ENCODE measurements at places on chromosomes 6 and 20.

DNA sequence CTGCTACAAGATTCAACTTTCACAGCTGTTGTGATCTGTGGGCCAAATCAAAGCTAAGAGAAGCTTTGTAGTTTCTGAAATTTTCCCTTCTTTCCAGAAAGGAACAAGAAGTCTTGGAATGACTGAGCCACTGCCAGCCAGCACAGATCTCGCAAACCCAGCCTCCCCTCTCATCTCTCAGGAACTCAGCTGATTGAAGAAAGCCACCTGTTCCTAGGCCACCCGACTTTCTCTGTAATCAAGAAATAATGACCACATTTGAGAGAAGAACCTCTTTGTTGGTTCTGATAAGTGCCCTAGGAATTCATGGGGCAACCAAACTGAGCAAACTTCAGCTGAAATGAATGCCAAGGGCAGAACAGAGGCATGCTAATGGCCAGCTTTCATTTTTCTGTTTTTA, 61.7 kb downstream of the HDGFL1 start:
- DNase-seq = no peak

GRCh38 chr6:140319209-140319608, 944.8 kb upstream of the CITED2 start:
- no peak for DNase-seq

DNA sequence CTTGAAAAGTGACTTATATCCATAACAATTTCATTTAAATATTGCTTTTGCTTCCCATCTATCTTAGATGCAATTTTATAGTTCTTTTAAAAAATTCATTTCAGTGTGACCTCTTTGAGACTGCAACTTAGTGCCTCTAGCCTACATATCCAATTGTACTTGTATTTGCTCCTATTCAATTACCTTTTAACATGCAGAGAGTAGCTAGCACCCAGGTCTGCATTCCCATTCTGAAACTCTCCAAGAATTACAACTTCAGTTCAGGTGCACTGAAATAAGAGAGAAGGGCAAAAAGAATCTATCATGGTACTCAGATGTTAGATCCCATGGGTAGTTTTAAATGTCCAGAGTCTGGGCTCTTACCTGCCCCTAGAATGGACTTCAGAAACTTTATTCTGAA, 765.4 kb upstream of the SLC35B3 start:
- no peak for DNase-seq

DNA sequence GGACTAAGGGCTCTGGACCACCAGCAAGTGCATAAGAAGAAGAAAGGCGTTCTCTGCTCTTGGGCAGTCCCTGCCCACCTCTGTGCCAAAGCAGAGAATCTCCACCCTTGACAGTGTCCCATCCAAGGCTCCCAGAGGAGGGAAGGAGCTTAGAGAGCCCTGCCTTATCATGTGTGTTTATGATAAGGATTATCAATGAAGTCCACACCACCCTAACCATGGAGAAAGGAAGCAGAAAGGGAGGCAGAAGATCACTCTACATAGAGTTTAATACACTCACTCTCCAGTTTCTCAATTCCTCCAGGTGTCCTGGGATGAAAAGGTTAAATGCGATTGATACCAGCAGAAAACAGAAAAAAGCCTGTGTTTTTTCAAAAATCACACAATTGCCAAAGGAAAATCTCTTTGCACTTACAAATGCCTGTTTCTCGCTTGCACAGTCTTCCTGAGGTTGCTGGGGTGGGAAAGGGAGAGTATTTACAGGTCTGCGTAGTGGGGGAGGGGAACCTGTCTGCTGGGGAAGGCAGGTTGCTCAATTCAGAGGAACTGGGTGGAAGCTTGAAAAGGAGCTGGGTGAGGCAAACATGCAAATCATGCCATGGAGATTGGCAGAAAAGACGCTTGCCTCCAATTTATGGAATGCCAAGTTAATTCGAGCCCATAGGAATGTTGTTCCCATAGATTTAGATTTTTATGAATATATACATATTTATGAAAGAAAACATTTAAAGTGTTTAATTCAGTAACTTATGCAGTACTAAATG, 104.0 kb downstream of the EYA2 start:
- no peak for DNase-seq

- no peak for DNase-seq
Observed at GRCh38 chr6:30890646-30891449, 6.5 kb downstream of the DDR1 start.

GRCh38 chr6:44010411-44011349, 116.6 kb downstream of the MRPL14 start:
- DNase-seq = no peak

DNA sequence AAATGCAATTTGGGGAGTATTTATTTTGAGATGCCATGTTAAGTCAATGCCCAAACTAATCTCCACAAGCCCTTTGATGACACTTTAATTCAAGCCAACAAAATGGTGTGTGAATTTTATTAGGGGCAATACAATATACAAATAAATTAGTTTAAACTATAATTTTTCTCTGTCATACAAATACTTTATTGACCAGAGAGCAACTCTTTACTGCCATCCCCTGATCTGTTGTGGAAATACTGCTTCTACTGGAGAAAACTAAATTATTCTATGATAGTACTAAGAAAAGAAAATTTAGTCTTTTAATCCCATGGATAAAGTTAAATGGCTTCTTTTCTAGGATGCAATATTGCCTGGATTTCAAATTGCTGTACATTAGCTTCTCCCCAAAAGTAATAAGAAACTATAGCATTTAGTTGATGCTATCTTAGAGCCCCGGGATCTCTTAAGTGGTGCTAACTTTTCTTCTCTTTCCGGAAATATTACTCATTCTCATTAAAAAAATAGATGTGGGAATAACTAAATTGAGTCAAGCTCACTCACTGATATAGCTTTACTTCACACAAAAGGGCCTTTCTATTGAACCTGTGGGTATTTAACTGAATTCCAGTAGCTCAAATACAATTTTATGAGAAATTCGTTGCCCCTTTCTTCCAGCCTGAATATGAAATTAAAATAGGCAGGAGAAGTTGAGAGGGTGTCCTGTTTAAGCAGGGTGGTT, 49.2 kb downstream of the SMPDL3A start:
- DNase-seq = no peak

DNA sequence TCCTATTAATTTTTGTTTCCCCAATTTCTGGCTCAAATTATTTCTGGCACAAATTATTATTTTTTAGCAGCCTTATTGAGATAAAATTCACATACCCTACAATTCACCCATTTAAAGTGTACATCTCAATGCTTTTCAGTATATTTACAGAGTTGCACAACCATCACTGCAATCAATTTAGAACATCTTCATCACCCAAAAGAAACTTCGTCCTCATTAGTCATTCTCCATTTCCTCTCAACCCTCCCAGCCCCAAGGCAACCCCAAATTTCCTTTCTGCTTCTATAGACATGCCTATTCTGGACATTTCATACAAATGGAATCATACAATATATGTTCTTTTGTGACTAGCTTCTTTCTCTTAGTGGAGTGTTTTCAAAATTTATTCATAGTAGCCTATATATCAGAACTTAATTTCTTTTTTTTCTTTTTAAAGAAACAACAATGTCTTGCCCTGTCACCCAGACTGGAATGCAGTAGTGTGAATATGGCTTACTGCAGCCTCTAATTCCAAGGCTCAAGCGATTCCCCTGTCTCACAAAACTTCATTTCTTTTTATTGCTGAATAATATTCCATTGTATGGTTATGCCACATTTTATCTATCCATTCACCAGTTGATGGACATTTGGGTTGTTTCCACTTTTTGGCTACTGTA, 84.5 kb downstream of the DNAH8 start:
- DNase-seq = no peak

DNA sequence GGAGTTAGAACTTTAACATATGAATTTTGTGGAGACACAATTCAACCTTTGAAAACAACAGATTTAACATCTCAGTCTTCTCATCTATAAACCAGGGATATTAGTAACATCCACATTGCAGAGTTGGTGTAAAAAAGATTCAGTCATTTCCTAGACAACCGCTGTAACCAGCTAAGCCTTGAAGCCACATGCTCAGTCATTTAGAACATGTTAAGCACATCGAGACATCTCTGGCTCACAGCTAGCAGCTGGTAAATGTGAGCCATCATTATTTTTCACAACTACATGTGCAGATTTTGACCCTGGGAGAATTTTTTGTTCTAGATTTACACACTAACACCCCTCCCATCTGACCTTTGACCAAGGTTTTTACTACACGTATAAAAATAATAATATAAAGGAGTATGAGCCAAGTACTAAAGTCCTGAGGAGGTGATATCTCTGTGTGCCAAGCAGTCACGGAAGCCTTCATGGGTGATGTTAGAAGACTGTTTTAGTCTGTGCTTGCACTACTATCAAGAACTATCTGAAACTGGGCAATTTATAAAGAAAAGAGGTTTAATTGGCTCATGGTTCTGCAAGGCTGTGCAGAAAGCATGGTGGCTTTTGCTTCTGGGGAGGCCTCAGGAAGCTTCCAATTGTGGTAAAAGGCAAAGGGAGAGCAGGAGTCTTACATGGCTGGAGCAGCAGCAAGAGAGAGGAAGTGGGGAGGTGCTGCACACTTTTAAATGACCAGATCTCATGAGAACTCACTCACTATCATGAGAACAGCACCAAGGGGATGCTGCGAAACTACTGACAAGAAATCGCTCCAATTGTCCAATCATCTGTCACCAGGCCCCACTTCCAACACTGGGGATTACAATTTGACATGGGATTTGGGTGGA, 48.7 kb upstream of the IL20RA start:
- DNase-seq = no peak

GRCh38 chr6:116229287-116229913, 24.5 kb downstream of the TSPYL4 start:
- DNase-seq = no peak

GRCh38 chr6:47275640-47276039, 34.1 kb downstream of the TNFRSF21 start:
- DNase-seq = no peak

DNA sequence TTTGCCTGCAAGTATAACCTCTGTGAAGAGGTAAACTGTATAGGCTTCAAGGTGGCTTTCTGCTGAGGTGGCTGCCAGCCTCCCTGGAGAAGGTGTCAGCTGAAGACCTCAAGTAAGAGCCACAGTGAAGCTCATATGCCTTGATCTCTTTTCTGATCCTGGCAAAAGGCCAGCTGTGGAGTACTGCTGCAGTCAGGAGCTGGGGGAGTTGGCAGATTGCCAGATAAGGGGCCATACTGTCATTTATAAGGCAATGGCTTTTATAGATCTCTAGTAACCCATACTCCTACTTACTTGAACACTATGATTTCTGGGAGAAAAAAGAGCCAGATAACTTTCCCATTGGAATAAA, 8.8 kb upstream of the CEP85L start:
- no peak for DNase-seq

DNA sequence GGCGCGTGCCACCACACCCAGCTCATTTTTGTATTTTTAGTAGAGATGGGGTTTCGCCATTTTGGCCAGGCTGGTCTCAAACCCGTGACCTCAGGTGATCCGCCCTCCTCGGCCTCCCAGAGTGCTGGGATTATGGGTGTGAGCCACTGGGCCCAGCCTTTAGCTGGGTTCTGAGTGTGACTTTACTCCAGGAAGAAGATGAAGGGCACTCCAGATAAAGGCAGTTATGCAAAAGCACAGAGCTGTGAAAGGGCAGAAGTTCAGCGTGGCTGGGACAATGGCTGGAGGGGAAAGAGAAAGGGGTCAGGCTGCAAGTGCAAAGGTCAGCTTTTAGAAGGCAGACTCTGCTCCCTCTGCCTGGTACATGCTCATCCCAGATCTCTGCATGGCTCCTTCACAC, 39.7 kb downstream of the MAP3K5 start:
- no peak for DNase-seq

GRCh38 chr6:97405818-97406409, 122.9 kb upstream of the MMS22L start:
- no peak for DNase-seq

GRCh38 chr6:131982740-131983259, 31.6 kb upstream of the CCN2 start:
- DNase-seq = no peak

- DNase-seq = no peak
Observed at GRCh38 chr6:42026540-42026939, 23.8 kb upstream of the TAF8 start.

GRCh38 chr6:130377371-130377770, 11.6 kb downstream of the TMEM200A start:
- DNase-seq = no peak

DNA sequence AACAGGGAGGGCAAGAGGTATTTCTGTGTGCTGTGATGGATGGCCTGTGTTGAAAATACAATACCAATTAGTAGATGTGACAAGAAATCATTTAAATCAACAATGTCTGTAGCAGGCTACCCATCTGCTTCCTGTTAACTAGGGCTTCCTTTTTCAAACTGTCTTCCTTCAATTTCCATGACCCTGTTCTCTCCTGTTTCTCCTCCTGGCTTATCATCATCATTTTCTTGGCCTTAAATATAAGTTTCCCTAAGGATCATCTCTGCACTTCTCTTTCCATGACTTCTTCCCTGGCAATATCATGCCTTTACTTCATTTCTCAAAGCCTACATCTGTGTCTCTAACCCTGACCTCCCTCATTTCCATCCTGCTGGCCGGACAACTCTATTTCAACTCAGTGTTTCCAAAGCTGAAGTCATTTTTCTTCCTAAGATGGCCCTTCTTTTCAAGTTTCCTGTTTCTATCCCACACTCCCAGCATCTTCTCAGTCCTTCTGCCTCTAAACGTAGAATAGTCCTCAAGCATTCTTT, 18.2 kb downstream of the ZC2HC1B start:
- DNase-seq = no peak

- DNase-seq = no peak
Observed at GRCh38 chr6:3813150-3813780, 35.9 kb upstream of the FAM50B start.

DNA sequence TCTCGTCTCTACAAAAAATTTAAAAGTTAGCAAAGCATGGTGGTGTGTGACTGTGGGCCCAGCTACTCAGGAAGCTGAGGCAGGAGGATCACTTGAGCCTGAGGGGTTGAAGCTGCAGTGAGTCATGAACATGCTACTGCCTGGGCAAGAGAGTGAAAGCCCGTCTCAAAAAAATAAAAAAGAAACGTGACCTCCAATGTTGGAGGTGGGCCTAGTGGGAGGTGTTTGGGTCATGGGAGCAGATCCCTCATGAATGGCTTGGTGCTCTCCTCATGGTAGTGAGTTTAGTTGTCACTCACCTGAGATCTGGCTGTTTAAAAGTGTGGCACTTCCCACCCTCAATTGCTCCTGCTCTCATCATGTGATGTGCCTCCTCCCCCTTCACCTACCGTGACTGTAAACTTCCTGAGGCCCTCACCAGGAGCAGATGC, 24.3 kb downstream of the RBL1 start:
- no peak for DNase-seq

DNA sequence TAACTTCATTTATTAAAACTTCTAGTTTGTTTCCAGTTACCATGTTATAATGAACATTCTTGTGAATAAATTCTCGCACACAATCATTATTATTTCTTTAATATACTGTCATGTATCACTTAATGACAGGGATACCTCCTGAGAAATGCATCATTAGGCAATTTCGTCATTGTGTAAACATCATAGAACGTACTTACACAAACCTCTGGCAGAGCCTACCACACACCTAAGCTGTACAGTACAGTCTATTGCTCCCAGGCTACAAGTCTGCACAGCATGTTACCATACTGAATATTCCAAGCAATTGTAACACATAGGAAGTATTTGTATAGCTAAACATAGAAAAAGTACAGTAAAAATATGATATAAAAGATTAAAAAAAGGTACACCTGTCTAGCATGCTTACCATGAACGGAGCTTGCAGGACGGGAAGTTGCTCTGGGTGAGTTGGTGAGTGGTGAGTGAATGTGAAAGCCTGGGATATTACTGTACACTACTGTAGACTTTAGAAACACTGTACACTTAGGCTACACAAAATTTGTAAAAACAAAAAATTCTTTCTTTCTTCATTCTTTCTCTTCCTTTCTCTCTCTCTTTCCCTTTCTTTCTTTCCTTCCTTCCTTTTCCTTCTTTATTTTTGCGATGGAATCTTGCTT, 268.2 kb upstream of the SOX4 start:
- DNase-seq = no peak

Data from cortex of kidney (tissue), 1 donor.